ENCODE measurements at places on chromosomes 12 and 14.

DNA sequence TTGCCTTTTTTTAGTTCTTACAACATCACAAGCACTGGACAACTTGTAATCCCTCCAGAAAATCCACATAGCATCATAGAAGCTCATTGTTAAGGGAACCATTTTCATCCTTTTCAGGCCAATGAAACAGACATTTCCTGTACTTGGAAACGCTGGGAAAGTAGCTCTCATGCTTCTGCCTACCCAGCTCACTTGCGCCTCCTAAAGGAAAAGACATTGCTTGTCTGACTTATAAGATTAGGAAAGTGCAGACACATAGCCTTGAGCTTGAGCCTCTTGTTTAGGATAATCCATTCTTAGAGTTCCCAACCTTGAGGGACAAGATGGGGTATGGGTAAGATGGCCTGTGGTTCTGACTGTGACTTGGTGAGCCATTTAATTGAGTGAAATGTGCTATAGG is 589.5 kb downstream of the NOVA1 start:
- DNase-seq: no peak

- DNase-seq: no peak
Observed at GRCh38 chr12:47028981-47029708, 50.3 kb upstream of the PCED1B start.

DNA sequence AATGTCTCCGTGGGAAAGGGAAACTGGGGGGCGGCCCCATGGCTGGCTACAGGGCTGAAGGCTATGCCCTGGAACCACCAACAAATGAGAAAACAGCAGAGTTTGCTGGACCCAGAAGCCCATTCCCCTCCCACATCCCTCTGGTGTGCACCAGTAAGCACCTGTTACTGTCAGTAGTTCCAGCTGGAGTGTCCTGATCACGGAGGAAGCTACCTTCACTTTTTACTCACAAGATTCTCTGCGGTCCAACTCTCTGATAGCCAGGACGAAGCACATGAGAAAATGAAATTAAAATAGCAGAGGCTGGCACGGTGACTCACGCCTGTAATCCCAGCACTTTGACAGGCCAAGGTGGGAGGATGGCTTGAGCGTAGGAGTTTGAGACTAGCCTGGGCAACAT is 22.7 kb upstream of the MEG3 start:
- no peak for DNase-seq

- DNase-seq: no peak
Observed at GRCh38 chr12:113174461-113175384, 10.6 kb downstream of the DDX54 start.

GRCh38 chr14:100375963-100376735 is 53.0 kb downstream of the SLC25A47 start:
- peak; percentile 95 for DNase-seq

DNA sequence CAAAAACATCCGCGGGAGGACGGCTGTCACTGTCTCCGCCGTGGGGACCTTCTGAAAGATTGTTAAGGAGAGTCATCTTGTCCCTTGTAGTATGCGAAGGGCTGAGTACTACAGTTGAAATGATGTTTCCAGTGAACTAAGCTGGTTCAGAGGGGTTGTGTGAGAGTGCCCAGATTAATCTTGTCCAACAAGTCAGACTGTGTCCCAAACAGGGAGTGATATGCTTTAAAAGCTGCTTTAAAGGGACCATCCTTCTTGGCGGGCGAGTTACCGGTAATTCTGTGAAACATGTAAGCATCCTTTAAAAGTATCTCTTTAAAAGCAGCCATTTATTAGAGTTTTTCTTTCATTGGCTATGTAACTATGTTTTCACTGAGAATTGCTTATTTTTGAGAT is 1.1 kb downstream of the WDR20 start:
- no peak for DNase-seq

DNA sequence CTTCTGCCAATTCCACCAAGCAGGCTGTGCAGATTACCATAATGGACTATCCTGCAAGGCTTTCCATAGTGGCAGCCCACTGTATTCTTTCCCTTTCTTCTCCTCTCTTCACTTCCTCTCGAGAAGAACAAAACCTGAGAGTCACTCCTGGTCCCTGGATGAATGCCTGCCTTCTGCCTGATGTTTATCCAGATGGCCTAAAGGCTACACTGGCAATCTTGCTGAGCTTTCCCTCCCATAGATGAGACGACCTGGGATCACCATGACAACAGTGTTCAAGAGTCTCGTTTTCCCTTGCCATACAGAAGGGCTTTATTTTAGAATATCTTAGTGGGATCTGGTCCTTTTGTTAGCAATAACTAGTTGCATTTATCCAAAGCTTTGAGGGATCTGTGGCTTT is 142.3 kb downstream of the RTN1 start:
- DNase-seq: no peak

DNA sequence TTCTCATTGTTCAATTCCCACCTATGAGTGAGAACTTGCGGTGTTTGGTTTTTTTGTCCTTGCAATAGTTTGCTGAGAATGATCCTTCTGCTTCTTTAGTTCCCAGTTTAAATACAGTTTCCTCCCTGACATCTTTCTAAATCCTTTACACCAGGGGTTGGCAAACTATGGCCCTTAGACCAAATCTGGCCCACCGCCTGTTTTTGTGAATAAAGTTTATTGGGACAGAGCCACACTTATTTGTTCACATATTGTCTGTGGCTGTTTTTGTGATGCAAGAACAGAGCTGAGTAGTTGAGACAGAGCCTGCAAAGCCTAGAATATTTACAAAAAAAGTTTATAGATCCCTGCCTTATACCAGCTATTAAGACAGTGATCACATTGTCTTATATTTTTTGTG is 53.7 kb downstream of the SERPINA10 start:
- DNase-seq: no peak

DNA sequence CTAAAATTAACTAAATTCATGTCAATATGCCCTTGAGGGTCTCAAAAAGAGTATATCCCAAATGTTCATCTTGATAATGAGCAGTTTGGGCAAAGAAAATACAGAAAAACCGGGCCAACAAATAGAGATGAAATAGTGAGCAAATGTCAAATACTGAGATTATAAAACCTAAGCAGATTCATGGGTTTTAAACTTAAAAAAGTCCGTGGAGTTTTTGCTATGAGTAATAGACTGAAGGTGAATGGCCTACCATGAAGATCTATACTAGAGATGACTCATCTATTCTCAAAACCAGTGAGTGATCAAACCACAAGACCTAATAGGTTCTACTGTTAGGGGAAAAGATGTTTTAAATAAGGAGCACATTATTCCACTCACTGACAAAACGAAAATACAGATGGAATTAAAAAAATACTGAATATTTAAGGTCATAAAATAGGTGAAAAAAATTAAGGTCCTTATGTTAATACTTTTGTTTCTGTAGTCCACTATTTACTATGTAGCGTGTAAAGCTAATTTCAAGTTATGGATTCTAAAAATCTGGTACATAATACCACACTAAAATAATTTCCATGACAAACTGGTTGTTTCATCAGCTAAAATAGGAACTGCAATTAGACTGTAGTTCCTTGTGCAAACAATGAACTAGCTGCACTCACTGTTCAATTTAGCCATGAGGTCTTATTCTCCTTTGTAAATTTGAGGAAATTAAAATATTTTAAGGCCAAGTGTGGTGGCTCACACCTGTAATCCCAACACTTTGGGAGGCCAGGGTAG is 5.0 kb downstream of the HNRNPC start:
- DNase-seq: no peak

- no peak for DNase-seq
Observed at GRCh38 chr12:72774023-72774422, 501.9 kb downstream of the TRHDE start.

DNA sequence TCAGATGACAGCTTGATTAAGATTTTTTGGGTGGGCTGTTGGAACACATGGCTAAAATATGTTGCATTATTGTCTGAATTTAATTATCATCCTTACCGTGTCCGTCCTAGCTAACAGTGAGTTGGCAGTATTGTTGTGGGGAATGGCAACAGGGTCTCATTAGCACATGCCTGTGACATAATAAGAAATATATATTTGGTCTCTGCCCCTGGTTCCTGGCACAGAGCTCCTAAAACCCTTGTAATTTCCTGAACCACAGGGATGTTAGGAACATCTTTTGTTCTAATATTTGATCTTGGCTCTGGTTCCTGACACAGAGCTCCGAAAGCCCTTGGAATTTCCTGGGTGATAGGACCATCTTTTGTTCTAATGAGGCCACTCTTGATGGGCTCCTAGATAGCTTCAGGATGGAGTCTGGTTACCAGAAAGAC is 76.0 kb downstream of the SYNE2 start:
- DNase-seq: no peak

DNA sequence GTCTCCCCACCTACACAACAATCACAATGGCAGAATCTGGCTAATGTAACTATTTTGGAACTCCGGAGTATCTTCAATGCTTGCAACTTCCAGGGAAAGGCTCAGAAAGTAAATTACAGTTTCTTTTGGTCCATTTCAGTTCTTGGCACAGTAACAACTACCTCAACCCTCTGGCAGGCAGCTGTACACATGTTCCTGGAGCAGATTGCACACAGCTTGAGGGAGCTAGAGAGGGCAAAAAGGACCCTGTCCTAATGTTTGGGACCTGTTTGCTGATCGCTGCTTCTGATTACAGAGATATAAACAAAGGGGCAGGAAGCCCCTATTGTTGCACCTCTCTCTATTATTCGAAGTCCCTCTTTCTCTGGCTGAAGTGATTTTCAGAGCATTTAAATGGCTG is 35.2 kb upstream of the SLC38A1 start:
- DNase-seq: no peak

DNA sequence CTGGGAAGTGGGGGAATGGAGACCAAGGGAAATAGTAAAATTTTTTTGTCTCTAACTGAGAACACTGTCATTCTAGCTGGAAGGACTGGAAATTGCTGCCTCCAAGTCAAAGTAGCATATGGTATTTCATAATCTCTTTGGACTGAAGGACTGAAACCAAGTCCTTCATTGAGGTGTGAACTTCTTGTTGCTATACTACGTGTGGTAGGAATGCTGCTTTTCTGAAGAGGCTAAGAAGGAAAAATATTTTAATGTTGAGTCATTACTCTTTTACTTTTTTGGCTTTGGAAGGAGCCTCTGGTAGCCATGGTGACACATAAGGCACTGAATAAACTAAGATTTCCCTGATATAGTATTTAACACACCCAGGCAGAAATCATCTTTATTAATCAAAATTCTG is 465.4 kb downstream of the NPAS3 start:
- no peak for DNase-seq

DNA sequence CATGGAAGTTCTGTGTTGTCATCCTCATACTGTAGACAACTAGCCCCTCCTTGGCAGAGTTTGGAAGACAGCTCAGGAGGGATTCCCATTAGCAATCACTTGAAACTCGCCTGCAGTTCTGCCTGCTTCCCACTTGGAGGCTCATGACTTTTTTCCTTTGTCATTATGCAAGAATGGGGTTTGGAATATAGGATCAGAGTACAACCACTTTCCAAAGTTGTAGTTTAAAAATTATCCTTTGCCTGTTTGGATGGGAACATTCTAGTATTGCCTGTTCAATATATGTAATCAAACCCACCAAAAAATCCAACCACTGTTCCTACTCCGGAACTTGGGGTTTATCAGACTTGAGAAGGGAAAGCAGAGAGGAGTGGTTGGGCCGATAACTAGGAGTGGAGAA is 2.1 kb upstream of the GPD1 start:
- no peak for DNase-seq

DNA sequence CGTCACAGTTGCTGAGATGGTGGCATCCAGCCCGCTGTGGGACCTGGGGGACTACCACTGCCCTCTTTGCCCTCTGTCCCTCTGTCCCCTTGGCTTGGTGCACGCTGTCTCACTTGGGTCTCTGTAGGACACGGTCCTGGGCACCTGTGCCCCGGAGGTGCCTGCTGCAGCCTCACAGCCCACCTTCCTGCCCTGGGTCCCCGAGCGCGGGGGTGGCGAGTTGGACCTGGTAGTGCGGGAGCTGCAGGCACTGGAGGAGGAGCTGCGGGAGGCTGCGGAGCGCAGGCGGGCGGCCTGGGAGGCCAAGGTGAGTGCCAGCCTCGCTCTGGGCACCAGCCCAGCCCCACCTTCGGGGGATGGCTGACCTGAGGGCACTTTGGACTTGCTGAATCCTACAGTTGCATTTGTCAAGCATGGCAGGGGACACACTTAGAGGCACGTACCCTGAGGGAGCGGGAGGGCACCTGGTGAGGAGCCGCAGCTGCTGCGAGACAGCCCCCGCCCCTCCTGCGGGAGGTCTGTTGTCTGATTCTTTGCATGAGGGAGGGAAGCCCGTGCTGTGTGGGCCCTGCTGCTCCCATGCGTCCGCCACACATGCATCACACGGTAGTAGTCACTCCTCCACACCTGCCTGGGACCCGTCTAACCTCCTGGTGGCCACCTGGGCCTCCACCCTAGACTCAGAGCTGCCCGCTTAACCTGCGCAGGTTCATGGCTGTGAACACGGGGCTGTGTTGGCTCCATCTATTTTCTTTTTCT is 6.8 kb downstream of the TEDC1 start:
- DNase-seq: no peak

GRCh38 chr12:106747973-106748436 is 26.5 kb upstream of the RIC8B start:
- peak; percentile 57 for DNase-seq

- no peak for DNase-seq
Observed at GRCh38 chr14:26187996-26188620, 409.7 kb downstream of the NOVA1 start.

DNA sequence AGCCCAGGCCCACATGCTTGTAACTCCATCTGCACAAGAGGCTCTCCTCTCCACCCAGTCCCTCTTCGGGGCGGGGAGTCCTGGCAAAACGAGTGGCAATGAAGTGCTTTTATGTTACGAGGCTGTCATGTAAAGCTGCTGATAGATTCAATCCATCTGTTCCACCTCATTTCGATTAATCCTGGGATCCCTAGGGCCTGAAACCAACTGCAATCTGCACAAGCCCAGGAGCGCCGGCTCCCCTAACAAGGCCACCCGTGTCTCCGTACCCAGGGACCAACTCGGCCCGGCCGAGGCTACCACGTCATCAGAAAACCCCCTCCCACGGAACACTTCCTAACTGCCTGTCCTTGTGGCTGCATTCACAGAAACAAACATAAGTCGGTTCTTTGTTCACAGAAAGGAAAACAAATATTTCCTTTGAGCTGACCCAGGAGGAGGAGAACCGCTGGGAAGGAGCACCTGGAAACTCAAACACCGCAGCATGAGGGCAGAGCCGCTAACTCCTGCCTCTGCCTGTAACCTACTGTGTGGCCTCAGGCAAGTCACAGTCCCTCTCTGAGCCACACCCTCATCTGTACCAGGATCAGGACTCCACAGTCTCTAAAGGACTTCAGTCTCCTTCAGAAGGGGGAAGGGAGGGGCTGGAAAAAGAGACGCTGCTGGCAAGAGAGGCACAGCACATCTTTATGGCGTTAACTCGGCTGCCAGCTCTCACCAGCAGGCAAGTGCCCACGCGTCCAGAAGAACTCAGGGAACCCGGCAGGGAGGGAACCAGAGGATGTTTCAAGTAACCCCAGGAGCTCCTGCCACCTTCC is 47.8 kb downstream of the CCDC88C start:
- no peak for DNase-seq

GRCh38 chr14:36241183-36241582 is 64.7 kb upstream of the PTCSC3 start:
- no peak for DNase-seq

DNA sequence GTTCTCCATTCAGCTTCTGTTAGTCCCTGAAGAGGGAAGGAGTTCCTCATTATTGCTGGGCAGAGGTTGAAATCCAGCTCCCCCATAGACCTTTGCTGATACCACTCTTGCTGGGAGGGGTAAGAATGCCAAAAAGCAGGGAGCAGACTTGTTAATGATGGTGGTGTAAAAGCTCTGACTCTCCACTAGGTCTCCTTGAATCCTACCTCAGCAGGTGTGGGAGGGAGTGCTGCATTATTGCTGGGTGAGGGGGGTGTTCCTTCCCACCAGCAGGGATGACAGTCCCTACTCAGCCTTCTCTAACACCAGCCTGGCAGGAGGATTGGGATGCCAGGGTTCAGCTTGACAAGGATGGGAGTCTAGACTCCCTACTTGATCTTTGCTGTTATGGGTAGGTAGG is 185.8 kb upstream of the NOS1 start:
- DNase-seq: no peak

Measured in thymus (tissue), 14 donors.